ENCODE measurements at places on chromosomes 16 and 17.

DNA sequence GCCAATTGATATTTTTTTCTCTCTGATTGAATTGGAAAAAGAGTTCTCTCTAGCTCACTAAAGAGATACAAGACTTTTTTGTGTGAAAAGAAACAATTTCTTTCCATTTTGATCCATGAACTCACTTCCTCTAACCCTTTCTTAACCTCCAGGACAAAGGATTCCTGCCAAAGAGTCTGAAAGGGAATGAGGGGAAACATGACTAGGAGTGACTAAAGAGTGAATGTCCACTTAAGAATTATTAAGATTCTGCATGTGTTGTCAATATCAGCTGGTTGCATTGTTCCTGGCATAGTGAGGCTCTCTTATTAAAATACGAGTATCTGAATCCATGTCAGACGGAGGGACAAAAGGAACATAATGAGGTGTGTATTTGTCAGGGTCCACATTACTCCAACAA, 344.7 kb downstream of the GRIN2A start:
- no peak for DNase-seq

DNA sequence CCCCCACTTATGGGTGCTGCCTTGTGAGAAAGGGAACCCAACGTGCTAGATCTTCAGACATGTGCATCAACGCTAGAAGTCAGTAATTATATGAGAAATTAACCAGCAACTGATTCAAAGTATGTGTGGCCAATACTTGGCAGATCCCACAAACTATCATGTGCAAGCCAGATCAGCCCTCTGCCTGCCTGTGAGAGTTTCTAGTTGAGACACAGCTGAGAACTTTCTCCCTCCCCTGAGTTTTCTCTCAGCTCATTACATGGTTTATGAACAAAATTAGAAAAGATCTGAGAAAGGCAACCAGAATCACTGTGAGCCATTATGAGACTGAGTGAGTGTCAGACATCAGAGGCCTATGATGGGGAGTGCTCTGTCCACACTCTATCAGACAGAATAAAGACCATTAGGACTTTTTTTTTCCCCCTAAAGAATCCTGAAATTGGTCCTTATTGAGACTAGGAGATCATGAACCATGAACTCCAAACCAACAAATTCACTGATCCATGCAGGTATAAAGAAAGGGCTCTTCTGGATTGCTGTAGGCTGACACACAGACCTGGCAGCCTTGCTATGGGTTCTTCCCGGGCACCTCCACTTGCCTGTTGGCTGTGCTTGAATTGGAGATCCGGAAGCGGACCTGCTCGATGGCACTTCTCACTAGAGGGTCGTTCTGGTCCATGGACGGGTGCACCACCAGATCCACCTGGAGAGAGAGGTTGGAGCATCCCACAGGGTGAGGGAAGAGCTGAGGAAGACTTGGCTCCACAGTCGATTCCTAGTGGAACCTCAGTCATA, 51.5 kb downstream of the GTF3C1 start:
- no peak for DNase-seq

DNA sequence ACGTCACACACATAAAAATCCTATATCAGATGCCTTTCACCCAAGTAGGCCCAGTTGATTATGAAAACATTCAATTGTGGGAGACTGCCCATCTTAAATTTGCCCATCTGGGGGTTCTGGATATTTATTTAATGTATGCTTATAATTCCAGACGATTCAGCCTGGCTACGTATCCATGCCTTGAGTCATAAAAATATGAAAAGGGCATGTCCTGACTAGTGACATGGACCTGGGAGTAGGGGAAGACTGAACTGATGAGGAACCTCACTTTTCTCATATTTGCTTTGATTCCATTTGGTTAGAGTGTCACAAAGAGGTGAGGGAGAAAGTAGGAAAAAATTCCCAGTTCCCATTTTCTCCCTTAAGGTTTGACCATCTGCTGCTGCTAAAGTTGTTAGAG, 122.5 kb upstream of the GNAO1 start:
- DNase-seq, result no peak

DNA sequence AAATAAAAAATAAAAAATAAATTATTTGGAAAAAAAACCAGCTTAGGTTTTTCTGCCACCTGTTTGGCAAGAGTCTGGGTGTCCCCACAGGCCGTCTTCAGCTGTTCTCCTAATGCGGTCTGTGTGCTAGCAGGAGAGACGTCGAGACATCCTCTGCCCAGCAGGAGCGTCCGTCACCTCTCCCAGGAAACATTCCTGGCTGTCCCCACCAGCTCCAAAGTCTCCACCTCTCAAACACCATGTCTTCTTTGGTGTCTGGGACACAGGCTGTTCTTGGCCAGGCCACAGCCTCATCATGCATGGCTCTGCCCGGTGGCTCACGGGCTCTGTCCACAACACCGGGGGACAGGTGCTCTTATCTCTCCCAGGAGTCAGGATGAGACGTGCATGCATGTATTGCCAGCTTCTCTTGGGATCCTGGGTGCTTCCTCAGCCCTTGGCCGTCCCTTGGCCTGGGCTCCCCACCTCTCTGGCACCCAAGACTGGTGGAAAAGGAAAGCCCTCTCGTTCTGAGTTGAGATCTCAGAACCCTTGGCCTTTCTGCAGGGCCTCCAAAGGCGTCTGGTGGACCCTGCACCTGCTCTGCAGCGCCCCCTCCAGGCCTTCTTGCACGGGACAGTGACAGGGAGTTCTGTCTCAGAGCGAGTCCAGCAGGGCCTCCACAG, 84.9 kb upstream of the CBX4 start:
- DNase-seq, result no peak

DNA sequence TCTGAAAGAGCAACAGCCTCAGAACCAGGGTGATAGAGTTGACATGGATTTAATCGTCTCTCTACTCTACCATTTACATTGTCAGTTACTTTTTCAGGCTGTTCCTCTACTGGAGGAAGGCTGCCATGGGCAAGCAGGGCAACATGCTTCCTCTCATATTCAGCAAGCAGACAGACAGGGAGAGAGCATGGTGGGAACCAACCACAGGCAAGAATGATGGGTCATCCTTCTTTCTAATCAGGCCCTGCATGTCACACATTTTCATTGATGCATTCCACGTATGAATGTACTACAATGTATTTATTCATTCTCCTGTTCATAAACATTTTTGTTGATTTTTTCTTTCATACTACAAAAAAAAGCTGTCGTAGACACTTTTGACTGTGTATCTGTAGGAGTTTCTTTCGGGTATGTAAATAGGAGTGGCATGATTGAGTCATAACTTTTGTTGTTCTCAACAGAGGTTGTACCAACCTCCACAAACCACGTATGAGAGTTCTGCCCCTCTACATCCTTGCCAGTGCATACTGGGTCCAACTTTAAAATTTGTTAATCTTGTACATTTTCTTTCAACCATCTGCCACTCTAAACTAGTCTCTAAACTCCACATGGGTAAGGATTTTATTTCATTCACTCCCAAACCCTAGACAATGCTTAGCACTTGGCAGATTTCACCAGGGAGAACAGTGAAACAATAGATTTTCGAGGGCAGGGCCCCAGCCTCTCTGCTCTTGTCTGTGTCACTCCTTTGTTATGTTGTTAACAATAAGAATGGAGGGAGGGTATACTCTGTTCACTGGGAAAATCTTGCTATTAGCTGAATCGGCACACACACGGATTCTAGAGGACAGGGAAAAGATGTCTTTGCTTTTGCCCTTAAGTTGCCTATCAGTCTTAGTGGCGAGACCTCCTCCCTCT, 58.7 kb downstream of the CMC2 start:
- DNase-seq, result no peak

DNA sequence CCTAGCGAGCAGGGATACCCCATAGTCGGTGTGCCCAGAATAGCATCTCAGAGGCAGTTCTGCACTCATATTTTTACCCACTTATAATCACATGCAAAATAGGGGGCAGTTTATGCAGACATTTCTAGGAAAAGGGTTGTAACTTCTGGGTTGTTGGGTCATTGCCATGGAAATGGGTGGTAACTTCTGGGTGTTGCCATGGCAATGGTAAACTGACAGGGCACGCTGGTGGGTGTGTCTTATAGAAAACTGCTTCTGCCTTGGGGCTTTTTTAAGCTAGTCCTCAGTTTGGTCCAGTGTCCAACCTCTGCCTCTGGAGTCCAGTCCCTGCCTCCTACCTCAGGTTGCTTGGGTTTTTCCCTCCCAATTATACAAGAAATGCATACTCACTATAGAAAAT, 7.4 kb upstream of the SPAG9 start:
- DNase-seq, result no peak

DNA sequence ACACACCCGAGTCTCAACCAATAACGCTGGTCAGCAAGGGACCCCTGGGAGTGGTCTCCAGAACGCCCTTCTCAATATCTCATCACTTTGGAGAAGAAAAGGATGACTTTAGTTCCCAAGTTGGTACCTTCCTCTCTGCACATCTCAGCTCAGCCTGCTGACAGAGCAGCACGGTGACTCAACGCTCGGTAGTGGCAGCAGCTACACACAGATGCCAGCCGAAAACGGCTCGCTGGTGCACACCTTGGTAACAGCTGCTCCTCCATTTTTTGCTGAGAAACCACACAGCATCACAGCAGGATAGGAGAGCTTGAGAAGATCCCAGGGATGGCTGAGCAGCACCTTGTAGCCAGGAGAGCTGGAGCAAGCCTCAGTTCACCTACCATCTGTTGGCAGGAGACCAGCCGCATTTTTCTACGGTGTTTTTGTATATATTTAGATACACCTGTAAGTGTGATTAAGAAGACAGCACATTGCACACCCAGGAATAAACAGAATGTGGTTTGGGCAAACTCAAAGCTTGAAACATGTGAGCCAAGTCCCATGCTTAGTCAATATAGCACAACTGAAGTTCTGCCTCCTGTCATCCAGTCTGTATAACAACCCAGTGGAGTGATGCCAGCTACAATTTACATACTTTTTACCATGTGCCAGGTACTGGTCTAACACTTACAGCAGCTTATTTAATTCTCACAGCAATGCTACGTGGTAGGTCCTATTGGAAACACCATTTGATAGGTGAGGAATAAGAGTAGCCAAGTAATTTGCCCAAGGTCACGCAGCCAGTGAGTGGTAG, 83.8 kb upstream of the ERCC4 start:
- no peak for DNase-seq

DNA sequence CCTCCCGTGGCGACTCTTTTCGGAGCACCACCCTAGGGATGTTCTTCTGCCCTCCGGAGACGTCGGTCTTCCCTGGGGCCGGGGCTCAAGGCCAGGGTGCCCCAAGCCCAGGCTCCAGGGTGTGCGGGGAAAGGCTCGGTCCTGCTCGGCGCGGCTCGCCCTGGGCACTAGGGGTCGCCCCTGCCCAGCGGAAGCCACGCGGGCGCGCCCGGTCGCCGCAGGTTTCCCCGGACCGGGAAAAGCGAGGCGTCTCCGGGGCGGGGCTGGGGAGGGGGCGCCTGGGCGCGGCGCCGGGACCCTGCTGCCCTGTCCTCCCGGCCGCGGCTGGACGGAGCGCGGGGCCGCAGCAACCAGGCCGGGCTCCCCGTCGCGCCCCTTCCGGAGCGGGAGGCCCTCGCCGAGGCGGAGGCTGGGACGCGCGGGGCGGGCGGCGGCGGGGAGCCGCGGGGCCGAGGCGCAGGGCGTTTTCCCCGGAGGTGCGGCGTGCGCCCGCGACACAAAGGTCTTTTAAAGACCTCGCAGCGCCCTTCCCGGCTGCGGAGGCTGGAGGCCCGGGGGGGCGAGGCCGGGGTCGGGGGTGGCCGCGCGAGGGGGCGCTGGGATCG, 76.4 kb downstream of the MRC2 start:
- peak; percentile 42 for DNase-seq

- peak; percentile 63 for DNase-seq
Observed at GRCh38 chr17:45228763-45229539, 7.3 kb downstream of the FMNL1 start.

- no peak for DNase-seq
Observed at GRCh38 chr17:20852239-20852989, 190.4 kb downstream of the USP22 start.

DNA sequence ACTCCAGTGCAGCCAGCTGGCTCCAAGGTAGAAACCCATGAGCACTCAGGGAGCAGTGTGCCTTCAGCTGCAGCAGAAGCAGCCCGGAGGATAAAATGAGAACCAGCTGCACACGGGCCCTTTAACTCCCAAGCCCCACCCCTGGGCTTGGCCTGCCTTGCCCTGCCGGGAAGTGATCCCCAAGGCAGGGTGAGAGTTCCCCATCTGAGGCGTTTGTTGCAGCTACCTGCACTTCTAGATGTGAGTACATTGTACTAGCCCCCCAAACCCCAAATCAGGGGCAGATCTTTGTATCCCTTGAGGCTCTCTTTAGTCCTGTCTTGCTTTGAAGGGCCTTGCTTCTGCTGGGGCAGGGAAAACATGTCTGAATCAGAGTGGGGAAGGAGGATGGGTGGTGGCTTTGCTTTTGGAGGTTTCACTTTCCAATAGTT, at the start of gene MVP:
MVP (plus strand) TSS at position 192 of the 431 bp plus-strand sequence. CDS start 10,088 bp downstream, outside the sequence.
- DNase-seq, result no peak

GRCh38 chr17:65158041-65158440, 20.9 kb downstream of the RGS9 start:
- DNase-seq, result no peak

- no peak for DNase-seq
Observed at GRCh38 chr17:78737332-78737731, 44.7 kb downstream of the CYTH1 start.

GRCh38 chr17:66547151-66547865, 244.9 kb downstream of the PRKCA start:
- DNase-seq, result no peak

- no peak for DNase-seq
Observed at GRCh38 chr16:80744856-80745255, 59.5 kb downstream of the CDYL2 start.

DNA sequence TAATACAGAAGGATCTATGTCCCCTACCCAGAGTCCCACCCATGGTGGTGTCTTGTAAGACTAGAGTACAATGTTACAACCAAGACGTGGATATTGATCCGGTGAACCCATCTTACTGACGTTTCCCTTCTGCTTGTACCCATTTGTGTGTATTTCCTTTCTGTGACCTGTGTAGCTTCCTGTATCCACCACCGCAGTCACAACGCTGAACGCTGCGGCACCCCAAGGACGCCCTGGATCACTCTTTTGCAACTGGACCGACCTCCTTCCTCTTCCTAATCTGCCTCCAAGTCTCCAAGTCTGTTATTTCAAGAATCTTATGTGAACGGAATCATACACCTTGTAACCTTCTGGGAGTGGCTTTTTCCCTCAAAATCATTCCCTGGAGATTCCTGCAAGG, 33.5 kb upstream of the CBX4 start:
- no peak for DNase-seq

DNA sequence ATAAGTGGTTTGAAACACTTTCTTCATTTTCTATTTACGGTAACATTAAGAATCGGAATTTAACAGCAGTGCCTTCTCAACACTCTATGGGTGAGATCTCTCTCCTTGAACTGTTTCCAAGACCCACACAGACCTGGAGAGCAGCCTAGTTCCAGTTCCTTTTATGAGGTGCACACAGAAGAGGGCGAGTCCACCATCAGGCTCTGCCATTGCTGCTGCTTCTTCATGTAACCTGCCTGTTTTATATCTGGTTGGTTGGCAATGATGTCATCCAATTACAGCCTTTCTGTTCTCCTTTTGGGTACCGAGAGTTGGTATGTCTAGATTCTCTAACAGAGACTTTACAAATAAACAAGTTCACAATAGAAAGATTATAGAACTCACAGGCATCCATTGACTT, 225.7 kb downstream of the UTP18 start:
- DNase-seq, result no peak

GRCh38 chr17:72266112-72266775, 145.4 kb downstream of the SOX9 start:
- no peak for DNase-seq
